Immature natural killer cell (primary cell): ENCODE measurements at places on chromosomes 11 and 22.

- DNase-seq = no peak
Observed at GRCh38 chr22:42907404-42908373, 50.6 kb upstream of the ARFGAP3 start.

- no peak for DNase-seq
Observed at GRCh38 chr22:23079814-23080521, 9.6 kb downstream of the GNAZ start.

- DNase-seq = no peak
Observed at GRCh38 chr11:126407101-126407521, 51.6 kb downstream of the ST3GAL4 start.

- DNase-seq = no peak
Observed at GRCh38 chr22:35384975-35385588, 4.2 kb downstream of the HMOX1 start.

GRCh38 chr11:126430581-126431335 is 75.3 kb downstream of the ST3GAL4 start:
- DNase-seq = no peak

DNA sequence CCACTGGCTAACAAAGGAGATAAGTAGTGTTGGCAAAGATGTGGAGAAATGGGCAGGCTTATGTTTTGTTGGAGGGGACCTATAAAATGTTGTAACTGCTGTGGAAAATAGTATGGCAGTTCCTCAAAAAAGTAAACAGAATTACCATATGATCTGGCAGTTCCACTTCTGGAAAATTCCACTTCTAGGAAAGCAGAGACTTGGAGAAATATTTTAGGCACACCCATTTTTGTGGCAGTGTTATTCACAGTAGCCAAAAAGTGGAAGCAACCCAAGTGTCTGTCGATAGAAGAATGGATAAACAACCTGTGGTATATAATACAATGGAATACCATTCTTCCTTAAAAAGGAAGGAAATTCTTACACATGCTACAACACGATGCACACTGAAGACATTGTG is 57.0 kb upstream of the ADORA2A start:
- no peak for DNase-seq

GRCh38 chr22:28250036-28250695 is 331.1 kb upstream of the PITPNB start:
- DNase-seq = no peak

DNA sequence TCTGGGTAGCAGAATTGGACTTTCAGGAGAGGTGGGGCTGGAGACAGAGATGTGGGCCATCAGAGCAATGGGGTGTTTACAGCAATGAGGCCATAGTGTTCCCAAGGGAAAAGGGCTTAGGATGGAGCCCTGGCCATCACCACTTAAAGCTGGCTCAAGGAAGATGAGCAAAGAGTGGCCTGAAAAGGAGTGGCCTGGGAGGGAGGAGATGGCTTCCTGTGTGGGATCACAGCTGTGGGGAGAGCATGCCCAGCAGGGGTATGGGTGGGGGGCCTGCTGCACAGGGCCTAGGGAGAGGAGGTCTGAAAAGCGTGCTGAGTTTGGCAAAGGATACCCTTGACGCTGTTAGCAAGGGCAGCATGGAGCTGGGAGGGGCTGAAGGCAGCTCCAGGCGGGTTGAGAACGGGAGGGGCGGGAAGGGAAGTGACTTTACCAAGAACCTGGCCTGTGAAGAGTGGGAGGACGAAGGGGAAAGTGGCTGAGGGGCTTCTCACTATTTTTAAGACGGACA is 13.9 kb downstream of the LRRC32 start:
- no peak for DNase-seq
